ENCODE measurements at places on chromosomes 13 and 19.
A peak's percentile ranks its signal among the peaks of the same experiment; 100 is the strongest.

- no peak for DNase-seq
These were observed 393.1 kb downstream of the KLF12 start for GRCh38 chr13:73741111-73741510.

DNA sequence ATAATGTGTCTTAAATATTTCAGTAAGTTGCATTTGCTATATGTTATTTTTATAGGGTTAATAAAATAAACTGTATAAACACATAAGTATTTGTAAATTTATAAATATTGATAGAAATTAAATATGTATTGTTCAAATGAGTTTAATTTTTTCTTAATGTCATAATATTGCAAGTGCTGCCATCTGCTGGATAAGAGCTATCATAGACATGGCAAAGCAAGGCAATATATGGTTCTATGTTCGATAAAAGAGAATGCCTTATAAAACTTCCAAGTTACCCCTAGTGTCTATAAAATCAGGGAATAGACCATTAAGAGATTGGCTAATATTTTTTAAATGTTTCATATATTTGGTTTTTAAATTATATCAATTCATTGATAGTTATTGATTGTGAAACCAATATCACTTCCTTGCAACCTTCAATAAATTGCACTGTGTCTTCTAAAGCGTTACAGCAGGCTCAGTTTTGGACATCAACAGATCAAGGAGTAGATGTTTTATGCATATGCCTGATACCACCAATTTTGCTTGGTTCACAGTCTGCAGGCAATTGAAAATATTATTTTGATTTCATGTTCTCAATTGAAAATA is 29.0 kb upstream of the SLITRK6 start:
- no peak for DNase-seq

DNA sequence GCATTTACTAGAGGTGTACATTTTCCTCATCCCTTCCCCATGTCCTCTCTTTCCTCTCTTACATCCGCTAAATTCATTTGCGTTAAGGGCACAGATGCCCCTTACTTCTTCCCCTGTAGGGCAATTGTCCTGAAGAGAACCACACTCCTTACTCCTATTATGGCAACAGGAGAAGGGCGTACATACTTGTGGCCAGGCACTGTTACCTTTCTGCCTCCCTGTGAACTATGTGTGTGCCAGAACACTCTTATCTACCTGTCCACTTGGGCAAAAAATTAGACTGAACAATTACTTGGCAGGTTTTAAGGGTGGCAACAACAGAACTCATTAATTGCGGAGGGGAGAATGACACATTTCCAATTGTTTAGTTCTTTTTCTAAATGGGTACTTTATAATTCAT is 152.5 kb downstream of the RGCC start:
- no peak for DNase-seq

- DNase-seq: no peak
These were observed 7.8 kb downstream of the DIAPH3 start for GRCh38 chr13:60155978-60156377.

DNA sequence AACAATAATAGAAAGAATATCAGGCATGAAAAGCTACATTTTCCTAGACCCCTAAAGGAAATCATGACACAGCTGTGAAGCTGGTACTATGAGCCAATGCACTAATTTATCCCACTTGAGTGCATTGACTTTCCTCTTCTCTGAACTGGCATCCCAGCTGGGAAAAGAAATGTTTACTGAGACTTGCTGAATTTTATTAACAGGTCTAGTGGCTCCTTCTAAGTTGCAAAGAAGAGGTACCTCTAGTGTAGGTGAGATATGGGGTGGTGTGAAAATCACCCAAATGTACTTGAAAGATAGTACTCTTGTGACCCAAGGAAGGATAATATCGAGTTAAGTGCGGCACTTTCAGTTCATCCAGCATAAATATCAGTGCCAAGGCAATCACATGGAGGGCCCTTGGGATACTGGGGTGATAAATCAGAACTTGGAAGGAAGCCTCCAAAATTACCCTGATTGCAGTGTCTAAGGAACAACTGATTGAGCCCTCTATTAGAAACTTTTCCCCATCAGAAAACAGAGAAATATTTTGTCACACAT is 369.2 kb downstream of the PCDH9 start:
- DNase-seq: no peak

DNA sequence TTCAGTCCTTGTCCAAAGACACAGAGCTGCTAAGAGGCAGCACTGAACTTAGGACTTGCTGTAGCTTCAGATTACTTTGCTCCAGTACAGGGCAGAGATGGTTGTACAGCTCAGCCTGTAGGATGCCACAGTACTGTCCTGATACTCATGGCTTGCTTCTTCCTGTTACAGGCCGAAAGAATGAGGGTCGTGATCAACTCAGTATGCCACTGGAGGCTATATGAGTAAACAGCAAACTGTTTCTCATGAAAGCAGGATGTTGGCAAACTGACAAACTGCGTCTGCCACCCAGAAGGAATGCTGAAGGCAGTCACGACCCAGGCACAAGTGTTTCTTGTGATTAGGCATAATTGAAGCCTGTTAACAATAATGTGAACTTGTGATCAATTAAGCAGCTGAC is 2.8 kb downstream of the ZNF749 start:
- DNase-seq: no peak

DNA sequence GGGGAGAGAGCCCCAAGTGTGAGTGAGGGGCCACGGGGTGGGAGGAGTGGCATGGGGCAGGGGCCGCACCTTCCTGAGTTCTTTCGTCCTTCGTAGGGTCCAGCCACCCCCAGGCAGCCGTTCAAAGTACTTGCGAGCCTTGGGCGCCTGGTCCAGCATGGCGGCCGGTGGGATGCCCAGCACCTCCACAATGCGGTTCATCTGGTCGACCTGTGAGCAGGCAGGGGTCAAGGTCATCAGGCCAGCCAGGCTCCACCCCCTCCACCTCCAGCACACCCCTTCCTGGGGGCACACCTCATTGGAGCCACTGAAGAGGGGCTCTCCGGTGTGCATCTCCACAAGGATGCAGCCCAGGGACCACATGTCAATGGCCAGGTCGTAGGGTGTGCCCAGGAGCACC is 6.7 kb downstream of the DYRK1B start:
- no peak for DNase-seq

DNA sequence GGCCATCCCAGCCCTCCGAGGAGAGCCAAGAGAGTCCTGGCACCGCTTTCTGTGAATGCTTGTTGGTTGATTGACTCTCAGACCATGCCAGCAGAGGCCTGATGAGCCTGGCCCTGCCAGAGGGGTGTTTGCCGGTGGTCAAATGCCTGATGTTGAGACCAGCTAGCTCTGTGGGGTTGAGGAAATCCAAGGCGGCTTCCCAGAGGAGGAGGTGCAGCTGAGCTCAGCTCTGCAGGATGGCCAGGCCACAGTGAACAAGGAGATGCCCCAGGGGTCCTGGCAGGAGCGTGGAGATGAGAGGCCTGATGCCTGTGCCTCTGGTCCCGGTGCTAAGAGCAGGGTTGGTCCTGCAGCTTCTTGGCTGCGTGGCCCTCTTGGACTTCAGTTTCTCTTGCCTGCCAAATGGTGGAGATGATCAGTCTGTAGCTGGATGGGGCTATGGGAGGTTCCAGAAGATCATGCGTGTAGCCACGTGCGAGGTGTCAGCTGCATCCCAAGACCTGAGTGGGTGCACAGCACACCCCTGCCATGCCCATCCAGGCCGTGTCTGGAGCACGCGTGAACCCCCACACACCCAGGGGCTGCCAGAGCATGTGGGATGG is 16.8 kb downstream of the NFIC start:
- DNase-seq: no peak

DNA sequence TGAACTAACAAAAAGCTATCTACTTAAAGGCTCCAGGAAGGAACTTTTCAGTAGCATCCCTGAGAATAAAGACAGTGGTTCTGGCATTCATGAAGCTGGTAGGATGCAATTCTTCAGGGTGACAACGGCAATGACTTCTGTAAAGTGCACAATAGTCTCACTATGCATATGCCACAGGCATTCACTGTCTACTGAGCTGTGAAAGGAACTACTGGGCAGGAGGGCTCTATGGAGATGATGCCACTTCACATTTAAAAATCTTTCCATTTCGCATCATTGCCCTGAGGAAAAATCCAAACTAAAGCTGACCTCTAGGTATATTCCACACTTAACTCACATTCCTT is 2020.6 kb upstream of the PCDH20 start:
- no peak for DNase-seq

- DNase-seq: no peak
These were observed 89.9 kb downstream of the CDK8 start for GRCh38 chr13:26343816-26344215.

- peak; percentile 74 for DNase-seq
These were observed 399 bp upstream of the SPTBN4 start for GRCh38 chr19:40466219-40466984.

- no peak for DNase-seq
These were observed 1.8 kb upstream of the RUBCNL start for GRCh38 chr13:46388846-46389245.

DNA sequence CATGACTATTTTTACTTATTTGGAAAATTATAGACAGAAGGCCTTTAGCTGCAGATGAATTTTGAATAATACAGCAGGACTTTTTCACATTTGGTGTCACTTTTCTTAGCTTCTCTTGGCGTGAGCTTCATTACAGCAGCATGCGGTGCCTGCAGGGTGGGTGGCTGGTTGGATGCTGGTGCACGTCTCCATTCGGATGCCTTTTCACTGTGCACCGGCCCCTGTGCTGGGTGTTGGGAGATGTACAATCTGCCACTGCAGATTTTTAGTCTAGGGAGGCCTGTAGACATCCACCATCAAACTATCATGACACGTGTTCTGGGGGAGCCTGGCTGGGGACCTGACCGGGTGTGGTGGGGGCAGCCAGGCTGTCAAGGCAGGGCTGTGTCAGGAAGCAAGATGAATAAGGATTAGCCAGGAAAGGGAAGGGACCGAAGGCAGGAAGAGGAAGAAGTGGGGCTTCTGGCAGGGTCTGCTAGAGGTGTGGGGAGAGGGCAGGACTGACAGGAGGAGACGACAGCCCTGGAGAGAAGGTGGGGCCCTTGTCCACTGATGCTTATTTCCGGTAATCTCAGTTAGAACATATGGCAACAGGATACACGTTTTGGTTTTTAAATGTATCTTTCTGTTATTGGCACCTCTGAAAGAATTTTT is 88.8 kb downstream of the ARHGEF7 start:
- no peak for DNase-seq

- no peak for DNase-seq
These were observed 177.9 kb downstream of the KATNAL1 start for GRCh38 chr13:30129411-30129810.

DNA sequence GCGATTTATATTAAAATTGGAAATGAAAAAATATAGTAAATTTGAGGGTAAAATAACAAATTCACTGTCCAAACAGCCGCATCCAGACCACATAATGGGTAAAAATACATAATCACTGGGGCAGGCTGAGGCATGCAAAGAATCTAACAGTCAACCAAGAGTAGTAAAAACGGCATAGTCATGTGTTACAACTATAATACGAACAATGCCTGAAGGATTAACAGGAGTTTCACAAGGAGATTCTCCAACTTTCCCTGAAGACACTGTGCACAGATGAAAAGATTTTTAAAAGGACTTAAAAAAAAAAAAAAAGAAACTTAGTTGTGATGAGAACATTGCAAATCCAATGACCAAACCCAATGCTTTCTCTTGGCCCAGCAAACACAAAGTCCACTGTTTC is 20.4 kb upstream of the ATXN8OS start:
- DNase-seq: no peak

- no peak for DNase-seq
These were observed 31.2 kb upstream of the F7 start for GRCh38 chr13:113074401-113074800.

GRCh38 chr13:36981156-36981743 is 17.9 kb downstream of the ALG5 start:
- no peak for DNase-seq

DNA sequence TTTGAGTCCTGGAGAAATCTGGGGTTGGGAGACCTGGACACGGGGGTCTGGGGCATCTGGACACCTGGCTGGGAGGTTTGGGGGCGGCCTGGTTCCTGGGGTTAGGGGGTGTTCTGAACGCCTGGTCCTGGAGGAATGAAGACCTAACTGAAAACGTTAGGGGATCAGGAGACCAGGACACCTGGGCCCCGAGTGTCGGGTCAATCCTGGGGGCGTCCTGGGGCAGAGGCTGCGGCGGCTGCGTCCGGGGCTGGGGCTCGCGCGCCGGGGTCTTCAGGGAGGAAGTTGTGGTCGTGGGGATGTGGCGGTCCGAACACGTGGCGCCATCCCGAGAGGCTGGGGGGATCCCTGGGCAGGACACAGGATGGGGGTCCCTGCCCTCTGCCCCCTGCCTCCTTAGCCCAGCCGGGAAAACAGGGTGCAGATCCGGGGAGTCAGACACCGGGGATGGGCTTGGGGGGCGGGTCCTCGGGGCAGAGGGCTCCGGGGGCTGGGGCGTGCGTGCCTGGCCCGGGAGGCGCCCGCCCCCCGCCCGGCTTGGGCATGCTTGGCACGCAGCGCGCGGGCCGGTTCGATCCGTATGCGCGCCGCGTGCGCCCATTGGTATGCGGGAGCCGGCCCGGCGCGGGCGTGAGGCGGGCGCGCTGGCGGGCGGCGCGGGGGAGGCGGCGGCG is 632 bp downstream of the NPAS1 start:
- DNase-seq: no peak
